ACHN (cell line): ENCODE measurements at places on chromosomes 1 and 21.

GRCh38 chr1:193909406-193910082, 723.1 kb upstream of the B3GALT2 start:
- DNase-seq = no peak

DNA sequence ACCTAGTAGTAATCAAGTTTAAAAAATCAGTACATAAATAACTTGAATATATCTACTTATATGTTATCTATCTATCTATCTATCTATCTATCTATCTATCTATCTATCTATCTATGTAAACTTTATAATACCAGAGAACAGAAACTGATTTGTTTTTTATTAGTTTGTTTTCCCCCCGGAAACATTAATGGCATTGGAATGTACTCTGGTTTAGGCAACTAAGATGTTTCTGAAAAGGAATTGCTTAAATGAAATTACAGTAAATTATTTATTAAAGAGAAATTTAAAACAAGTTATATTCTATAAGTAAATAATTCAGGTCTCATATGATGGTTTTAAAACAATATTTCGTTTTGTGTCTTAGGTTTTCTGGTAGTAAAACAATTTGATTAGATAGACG, 681.0 kb upstream of the ADAMTS5 start:
- no peak for DNase-seq

- DNase-seq = no peak
Measured at GRCh38 chr1:102742426-102742825, 365.9 kb downstream of the COL11A1 start.

DNA sequence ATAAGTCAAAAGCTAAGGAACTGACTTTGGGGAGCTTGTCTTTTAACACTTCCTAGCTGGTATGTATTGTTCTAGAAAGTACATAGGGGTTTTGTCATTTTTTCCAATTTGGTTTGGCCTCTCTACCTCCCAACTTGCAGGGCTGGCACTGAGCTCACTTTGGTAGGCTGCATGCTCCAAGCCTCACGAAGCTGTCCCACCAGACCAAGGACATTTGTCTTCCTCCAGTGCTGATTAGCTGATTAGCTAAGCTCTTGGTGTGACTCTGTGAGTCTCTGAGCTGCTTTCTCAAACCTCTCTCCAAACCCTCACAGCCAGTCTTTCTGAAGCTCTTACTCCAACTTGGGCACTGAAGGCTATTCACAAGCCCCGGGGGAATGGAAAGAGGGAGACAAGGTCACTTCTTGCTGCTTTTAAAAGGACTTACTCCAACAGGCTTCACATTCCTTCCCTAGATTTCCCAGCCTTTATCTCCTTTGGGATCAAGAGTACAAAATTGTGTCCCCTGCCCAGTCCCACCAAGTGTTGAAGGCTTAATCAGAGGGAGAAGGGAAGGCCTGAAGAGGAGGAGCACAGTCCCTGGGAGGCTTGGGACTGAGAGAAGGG, 893 bp upstream of the CFAP45 start:
- no peak for DNase-seq

GRCh38 chr21:26124421-26124833, 46.1 kb downstream of the APP start:
- no peak for DNase-seq

- DNase-seq = no peak
Measured at GRCh38 chr1:176032040-176032645, 174.9 kb downstream of the COP1 start.

GRCh38 chr21:28991861-28992525, 684 bp downstream of the LTN1 start:
- DNase-seq = peak; percentile 21

GRCh38 chr21:37829447-37829846, 86.8 kb downstream of the KCNJ6 start:
- DNase-seq = peak; percentile 58

GRCh38 chr1:45621501-45621836, 2.4 kb downstream of the CCDC17 start:
- DNase-seq = no peak

- DNase-seq = peak; percentile 98
Measured at GRCh38 chr1:23403735-23404486, 20.6 kb downstream of the TCEA3 start.

GRCh38 chr1:201656311-201657032, 117.5 kb downstream of the NAV1 start:
- DNase-seq = no peak

GRCh38 chr1:180096584-180097325, 57.9 kb upstream of the QSOX1 start:
- DNase-seq = no peak

DNA sequence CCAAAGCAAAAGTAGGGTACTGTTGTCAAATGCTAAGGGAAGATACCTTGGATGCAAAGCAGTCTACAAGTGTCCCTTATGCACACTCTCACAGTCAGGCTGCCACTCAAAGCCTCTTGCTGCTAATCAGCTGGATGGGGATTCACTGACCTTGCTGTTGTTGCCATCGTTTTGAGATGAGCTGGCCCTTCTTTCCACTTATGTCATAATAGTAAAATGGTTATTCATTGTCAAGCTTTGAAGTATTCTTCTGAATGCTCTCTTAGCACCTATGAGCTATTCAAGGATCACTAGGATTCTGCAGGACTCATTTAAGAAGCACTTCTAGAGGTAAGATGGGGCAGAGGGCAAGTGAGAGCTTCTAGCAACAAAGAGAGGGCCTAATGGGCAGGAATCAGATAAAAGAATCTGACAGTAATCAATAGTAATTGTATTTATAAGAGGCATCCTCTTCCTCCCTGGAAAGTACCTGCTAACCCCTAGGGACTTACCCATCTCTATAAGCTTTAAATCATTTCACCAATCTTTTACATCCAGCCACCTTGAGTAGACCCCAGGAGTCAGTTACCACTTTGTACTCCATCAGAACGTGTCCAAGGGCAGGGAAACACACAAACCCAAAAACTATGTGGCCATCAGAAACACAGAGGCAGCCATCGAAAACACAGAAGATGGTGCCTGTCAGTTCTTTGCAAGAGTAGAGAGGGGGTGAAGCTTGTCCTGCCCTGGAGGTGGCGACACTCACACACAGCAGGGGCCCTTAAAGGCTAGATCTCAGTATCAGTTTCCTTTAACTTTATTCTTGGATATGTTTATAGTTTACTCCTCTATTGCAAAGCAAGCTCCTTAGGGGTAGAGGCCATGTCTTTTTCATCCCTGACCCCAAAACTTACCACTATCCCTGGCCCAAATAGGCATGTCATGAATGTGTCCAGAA, 103.7 kb upstream of the NFIA start:
- peak; percentile 38 for DNase-seq

GRCh38 chr1:110212169-110213142, 2.3 kb downstream of the KCNC4 start:
- DNase-seq = no peak

- no peak for DNase-seq
Measured at GRCh38 chr1:164914208-164914607, 355.2 kb downstream of the PBX1 start.

- DNase-seq = no peak
Measured at GRCh38 chr21:28489162-28489561, 503.5 kb downstream of the LTN1 start.

GRCh38 chr1:18830596-18830995, 28.9 kb downstream of the TAS1R2 start:
- no peak for DNase-seq

DNA sequence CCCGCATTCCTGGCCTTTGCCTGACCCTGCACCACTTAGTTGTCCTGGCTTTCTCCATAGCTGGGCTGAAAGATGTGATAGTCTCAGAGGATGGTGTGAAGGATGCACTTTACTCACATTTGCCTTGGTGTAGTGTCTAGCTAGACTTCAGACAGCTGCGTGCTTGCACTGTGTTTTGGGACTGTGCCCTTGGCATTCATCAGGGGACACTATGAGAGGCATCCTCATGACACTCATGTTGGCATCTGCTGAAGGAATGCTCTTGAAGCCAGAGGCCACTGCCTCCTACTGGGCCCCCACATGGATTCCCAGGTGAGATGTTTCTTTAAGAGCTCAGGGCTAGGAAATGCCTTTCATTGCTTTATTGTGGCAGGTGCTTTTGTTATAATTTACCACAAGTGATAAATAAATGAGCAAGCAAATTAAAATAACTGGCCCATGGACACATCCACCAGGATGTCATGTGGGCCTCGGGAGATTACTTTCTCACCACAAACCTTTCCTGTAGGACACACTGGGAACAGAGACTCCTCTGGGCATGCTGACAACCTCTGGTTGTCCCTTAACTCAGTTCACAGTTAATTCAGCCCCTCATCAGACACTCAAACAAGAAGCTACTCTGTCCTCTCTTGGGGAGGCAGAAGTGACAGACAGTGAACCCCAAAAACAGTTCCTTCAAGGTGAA, 99.4 kb upstream of the SPATA6 start:
- no peak for DNase-seq

- peak; percentile 47 for DNase-seq
Measured at GRCh38 chr21:44510508-44511218, 29.3 kb downstream of the KRTAP10-1 start.
